ENCODE measurements at places on chromosomes 16 and 17.

- no peak for DNase-seq
These were observed 602.1 kb upstream of the GOT2 start for GRCh38 chr16:59336136-59336695.

DNA sequence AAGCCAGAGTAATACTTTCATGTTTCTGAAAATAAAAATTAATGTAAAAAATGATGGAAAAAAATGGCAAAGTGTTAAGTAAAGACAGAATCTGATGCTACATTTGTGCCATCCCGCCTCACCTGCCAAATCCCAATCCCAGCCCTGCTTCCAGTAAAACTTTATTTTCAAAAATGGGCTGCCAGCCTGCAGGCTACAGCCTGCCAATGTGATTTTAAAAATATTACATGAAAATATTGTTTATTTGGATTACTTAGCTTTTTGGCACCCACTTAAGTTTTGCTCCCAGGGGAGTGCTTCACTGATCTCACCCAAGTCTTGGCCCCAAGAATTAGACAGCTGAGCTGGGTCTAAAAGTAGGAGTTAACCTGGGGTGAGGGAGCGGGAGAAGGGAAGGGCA lies 112.8 kb downstream of the C16orf78 start:
- no peak for DNase-seq

GRCh38 chr17:38565853-38566665 lies 39.7 kb downstream of the SRCIN1 start:
- no peak for DNase-seq

DNA sequence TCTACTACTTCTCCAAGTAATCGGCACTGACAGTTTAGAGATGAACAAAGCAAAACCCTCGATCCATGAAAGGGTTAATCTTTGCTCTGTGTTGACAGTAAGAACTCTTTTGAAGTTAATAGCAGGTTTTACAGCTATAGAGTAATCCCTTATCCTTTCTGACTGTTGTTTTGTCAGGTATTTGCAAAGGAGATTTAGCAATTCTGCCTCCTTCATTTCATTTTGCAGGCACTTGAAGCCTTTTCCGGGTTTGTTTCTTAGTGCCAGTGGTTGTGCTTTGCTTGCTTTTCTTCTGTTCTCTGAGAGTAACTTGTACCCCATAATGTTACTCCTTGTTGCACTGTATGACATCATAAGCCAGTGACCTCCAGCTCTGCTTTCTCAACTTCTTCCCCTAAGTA lies 64.5 kb downstream of the TANGO6 start:
- DNase-seq: no peak

DNA sequence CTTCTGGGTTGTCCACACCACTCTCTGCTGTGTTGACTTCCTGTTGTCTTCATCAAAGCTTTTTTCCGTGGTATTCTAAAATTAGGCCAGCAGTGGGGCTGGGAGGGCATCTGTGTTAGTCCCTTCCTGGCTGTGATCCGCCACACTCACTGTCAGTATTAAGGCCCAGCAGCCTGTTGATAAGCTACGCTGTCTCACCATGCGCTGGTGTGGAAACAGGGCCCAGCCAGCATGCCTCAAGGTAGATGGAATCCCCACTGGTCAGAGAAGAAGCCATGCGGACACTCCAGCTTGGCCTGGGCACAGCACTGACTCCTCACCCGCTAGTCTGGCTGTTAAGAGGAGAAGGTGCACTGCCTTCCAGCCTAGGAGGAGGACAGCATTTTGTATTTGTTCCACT lies 11.4 kb downstream of the CDR2L start:
- no peak for DNase-seq

- DNase-seq: no peak
These were observed 22.6 kb downstream of the LGALS3BP start for GRCh38 chr17:78957128-78957527.

Measured in stimulated activated CD4-positive, alpha-beta T cell treated with anti-CD3 and anti-CD28 coated beads, Interleukin-1b, Interleukin-23, amount 100 ng/mL, for 1 hour (primary cell).